ENCODE measurements at places on chromosomes 13 and 19.
A peak's percentile ranks its signal among the peaks of the same experiment; 100 is the strongest.

- peak; percentile 89 for DNase-seq
Observed at GRCh38 chr19:16118489-16119033, 6.9 kb downstream of the RAB8A start.

- DNase-seq = no peak
Observed at GRCh38 chr13:70223911-70224310, 115.7 kb upstream of the KLHL1 start.

DNA sequence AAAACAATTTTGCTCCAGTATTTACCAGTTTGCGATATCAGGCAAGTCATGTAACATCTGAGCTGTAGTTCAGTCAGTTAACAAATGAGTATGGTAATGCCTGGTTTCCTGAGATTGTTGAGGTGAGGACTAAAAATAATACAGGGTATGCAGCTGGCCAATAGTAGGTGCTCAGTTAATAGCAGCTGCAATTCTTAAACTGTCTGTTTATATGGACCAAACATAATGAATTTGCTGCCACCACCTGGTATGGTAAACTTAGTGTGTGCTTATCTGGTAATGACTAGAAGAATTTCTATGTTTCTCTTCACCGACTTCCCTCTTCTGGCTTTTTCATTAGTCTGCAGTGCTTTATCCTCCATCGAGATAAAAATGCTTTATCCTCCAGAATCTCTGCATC is 9.1 kb downstream of the ZMYM2 start:
- DNase-seq = no peak

DNA sequence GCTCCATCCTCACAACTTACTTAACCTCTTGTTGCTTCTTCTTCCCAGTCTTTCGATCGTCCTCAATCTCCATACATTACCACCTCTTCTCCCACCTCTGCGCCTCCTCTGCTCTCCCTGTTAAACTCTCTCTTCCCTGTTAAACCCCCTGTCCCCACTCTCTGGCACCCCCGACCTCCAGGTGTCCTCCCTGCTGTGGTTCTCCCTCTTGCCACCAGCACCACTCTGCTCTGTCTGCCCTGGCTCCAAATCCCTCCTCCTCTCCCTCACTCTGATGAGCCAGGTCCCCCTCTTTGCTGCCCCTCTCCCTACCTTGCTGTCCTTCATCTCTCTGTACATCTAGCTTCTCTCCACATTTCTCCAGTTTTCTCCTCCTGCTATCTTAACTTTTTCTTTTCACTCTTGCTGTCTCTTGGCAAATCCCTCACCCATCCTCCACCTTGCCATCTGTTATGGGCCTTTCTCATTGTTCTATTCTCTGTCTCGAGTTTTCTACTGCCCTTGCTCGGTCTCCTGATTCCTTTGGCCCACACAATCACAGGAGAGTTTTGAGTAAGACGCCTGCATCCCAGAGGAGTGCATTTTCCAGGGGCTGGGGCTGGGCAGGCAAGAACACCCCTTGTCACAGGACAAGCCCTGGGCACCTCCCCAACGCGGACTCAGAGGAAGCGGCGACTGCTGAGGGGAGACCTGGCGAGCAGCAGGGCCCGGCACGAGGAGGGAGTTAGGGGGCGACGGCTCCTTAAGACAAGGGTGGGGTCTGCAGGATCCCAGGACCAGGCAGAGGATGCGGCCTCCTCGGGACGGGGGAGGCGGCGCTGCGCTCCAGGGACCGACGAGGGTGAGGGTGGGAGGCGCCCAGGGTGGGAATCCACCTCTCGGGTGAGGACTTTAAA is 21.4 kb upstream of the ERVV-1 start:
- DNase-seq = no peak

DNA sequence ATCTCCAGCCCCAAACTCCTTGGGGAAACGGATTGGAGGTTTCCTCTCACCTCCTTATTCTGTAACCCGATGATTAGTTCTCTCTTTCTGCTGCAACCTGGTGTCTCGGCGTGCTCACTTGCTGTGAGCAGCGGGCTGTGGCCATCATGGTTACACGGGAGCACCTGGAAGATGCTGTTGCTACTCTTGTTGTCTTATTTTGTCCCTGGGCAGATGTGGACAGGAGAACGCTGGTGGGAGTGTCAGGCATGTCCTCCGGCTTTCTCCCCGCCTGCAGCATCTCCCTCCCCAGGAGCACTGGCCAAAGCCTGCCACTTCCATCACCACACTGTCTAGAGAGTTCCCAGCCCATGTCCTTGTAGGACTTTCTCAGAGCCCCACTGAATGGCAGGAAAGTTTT is 211.8 kb upstream of the ZNF536 start:
- no peak for DNase-seq

DNA sequence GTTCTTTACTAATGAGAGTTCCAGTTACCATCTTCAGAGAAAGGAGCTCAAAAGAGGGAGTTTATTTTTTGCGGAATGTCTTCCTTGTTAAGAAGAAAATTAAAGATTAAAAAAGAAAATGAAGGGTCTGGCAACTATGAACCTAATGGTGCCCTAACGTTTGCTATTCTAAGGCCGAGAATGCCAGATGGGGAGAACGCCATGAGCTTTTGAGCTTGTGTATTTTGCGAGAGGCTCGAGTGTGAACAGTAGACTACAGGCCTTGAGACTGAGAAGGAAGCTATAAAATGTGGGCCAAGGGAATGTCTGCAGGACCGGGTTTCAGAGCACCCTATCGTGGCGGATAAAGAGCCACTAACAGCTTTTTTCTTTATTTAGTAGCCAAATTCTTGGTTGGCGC is 6.7 kb downstream of the FGF14 start:
- DNase-seq = no peak

- no peak for DNase-seq
Observed at GRCh38 chr13:113895436-113895835, 31.6 kb upstream of the GAS6 start.

GRCh38 chr19:58252102-58252685 is 23.5 kb downstream of the ZNF544 start:
- DNase-seq = no peak

All from inflammatory macrophage (primary cell).